A673 (cell line): ENCODE measurements at places on chromosomes 1 and 21. TPM values are rescaled to one million over a fixed set of nuclear protein-coding genes. Genes with fewer than 3 reads are reported as not detected.

GRCh38 chr21:33070744-33070997 is 730 bp downstream of the OLIG1 start:
- no peak for DNase-seq
- H3K27me3 ChIP-seq = peaks cover 99% of the 10 kb centered on the region
- H3K4me1 ChIP-seq = no peaks in the 10 kb centered on the region
- H3K27ac ChIP-seq = no peak overlapping the region
- H3K4me3 ChIP-seq = no peak overlapping the region
- no peaks in the 10 kb centered on the region for H3K36me3 ChIP-seq

DNA sequence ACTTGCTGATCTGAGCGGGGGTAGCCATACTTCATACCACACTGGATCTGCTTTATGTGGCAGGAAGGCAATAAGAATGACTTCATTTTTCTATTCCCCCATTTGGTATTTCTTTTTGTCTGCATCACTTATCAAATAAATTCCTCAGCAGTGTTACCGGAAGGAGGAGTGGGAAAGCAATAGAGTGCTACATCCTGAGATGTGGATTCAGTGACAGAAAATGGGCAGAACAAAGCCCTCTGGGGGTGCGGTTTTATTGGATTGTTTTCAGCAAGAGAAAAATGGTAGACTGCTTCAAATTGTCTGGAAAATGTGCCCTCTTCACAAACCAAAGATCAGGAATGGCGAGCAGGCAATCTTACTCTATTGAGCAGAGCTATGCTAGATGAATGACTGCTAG is 751.9 kb upstream of the NEGR1 start:
- H3K4me3 ChIP-seq = no peak overlapping the region
- no peaks in the 10 kb centered on the region for H3K36me3 ChIP-seq
- no peak overlapping the region for H3K27ac ChIP-seq
- no peaks in the 10 kb centered on the region for H3K27me3 ChIP-seq

GRCh38 chr1:189929501-189930099 is 548.1 kb downstream of the BRINP3 start:
- no peak overlapping the region for H3K4me3 ChIP-seq
- H3K36me3 ChIP-seq = no peaks in the 10 kb centered on the region
- no peaks in the 10 kb centered on the region for H3K27me3 ChIP-seq
- no peak for DNase-seq

- no peak for DNase-seq
- no peaks in the 10 kb centered on the region for H3K4me1 ChIP-seq
- H3K36me3 ChIP-seq = no peaks in the 10 kb centered on the region
- H3K27ac ChIP-seq = no peak overlapping the region
Observed at GRCh38 chr1:207073906-207074820, 14.5 kb upstream of the C4BPB start.

- no peak overlapping the region for H3K27ac ChIP-seq
- no peak overlapping the region for H3K4me3 ChIP-seq
- H3K36me3 ChIP-seq = no peaks in the 10 kb centered on the region
Observed at GRCh38 chr1:102550729-102551384, 554.1 kb upstream of the OLFM3 start.

GRCh38 chr1:95371666-95372282 is 137.8 kb downstream of the RWDD3 start:
- DNase-seq = no peak
- H3K4me1 ChIP-seq = no peaks in the 10 kb centered on the region
- H3K4me3 ChIP-seq = no peak overlapping the region
- H3K27ac ChIP-seq = no peak overlapping the region

The DCST1 gene
- total RNA-seq = not detected in 2 replicates

The PGLYRP4 gene
- total RNA-seq = not detected in 2 replicates

The KRTAP21-2 gene
- not detected in 2 replicates for total RNA-seq

The CCDC185 gene
- not detected in 2 replicates for total RNA-seq
